Ecto neural progenitor cell (in vitro differentiated cells): ENCODE measurements at places on chromosomes 5 and 9.

DNA sequence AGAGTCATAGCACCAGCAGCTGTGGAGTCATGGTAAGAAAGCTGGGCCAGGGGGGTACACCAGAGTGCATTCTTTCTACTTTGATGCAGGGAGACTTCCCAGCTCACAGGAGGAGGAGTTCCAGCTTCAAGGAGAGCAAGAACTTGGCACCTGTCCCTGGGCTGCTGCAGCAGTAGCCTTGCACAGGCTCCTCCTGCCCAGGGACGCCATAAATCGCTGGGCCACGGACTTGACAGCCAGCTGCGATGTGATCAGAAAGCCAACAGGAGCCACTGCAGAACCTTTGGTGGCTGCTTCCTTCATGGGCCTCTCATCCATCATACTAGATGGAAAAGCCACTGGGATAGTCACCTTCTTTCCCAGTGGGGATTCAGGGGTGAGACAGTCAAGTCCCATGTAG, 234.7 kb downstream of the NMUR2 start:
- DNase-seq: no peak

GRCh38 chr5:34411470-34412346, 244.4 kb upstream of the RAI14 start:
- no peak for DNase-seq

- no peak for DNase-seq
These were observed 33.5 kb upstream of the SNAPC3 start for GRCh38 chr9:15389173-15389572.

DNA sequence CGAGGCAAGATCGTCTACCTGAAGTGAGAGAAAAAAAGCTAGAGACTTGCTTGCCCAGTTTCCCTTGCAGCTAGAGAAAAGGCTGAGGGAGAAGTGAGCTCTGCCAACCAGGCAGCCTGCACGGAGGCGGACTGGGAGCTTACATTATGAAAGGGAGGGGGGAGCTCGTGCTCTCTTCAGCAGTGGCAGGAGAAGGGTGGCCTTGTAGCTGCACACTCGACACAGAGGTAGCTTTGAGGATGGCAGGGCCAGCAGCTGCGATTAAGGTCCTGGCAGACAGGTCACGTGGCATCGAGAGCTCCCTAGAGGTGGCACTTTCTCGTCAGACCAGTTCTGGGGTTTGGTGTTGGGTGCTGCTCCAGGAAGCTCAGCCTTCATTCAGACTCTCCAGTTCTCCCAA, 26.7 kb downstream of the APBA1 start:
- DNase-seq: no peak

- DNase-seq: no peak
These were observed 34.2 kb downstream of the PRKACG start for GRCh38 chr9:68979538-68980314.

DNA sequence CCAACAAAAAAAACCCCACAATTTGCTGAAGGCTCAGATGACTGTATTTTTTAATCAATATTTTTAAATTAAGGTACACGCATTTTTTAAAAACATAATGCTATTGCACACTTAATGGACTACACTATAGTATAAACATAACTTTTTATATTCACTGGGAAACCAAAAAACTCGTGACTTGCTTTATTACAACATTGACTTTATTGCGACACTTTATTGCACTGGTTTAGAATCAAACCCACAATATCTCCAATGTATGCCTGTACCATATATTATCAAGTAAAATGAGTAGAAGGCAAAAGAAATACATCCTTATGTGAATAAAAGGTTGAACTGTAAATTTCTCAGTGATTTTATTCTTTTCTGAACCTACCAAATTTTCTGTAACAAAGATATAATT, 53.7 kb downstream of the RICTOR start:
- no peak for DNase-seq

GRCh38 chr9:108239696-108240321, 616.0 kb downstream of the ACTL7B start:
- no peak for DNase-seq

GRCh38 chr9:127912296-127912695, 4.5 kb downstream of the ST6GALNAC4 start:
- DNase-seq: peak; percentile 42

- DNase-seq: peak; percentile 54
These were observed 7.6 kb upstream of the FAM240B start for GRCh38 chr9:38727497-38728001.

GRCh38 chr5:171513591-171513990, 94.1 kb downstream of the FGF18 start:
- DNase-seq: no peak
